ENCODE measurements at places on chromosomes 7 and 10. TPM values are rescaled to one million over a fixed set of nuclear protein-coding genes. Genes with fewer than 3 reads are reported as not detected.

Gene STAG3
- total RNA-seq = 0.16 TPM

Gene UTF1
- total RNA-seq = not detected

Gene ZNF25
- 9.3 TPM for total RNA-seq

Gene VSTM4
- total RNA-seq = 6.6 TPM

Gene VGF
- 0.91 TPM for total RNA-seq

Gene CHAT
- total RNA-seq = not detected

Gene TMEM229A
- total RNA-seq = under 0.01 TPM

Gene ZNF425
- total RNA-seq = 1.6 TPM

Gene LIPK
- total RNA-seq = not detected

Gene TMEM140
- total RNA-seq = 0.64 TPM

Gene PIP
- not detected for total RNA-seq

Gene OR6B1
- total RNA-seq = not detected

Gene ORC5
- 23.7 TPM for total RNA-seq

Gene INA
- total RNA-seq = 1.1 TPM

Gene SNX10
- total RNA-seq = 0.26 TPM

Gene EVX1
- not detected for total RNA-seq

Gene SUN3
- total RNA-seq = not detected

Gene IFIT2
- total RNA-seq = 2.7 TPM

Gene GPR85
- total RNA-seq = 0.24 TPM

Gene MAGI2
- 3.7 TPM for total RNA-seq

Gene SMO
- 32.0 TPM for total RNA-seq

Gene PLEKHS1
- not detected for total RNA-seq

Gene CRTAC1
- total RNA-seq = not detected

Gene KCNMA1
- total RNA-seq = 7.0 TPM

Gene HKDC1
- 0.13 TPM for total RNA-seq

Gene ZNF394
- total RNA-seq = 19.7 TPM

Gene SLC18A3
- not detected for total RNA-seq

Gene ASB10
- total RNA-seq = not detected

Gene ADAP1
- total RNA-seq = 14.8 TPM

Gene SEPTIN7
- total RNA-seq = 174 TPM

Gene FAM25A
- total RNA-seq = not detected

Gene MYL7
- total RNA-seq = not detected

Gene GRB10
- 36.7 TPM for total RNA-seq

Gene SFTPA1
- not detected for total RNA-seq

Gene LRRD1
- total RNA-seq = 0.56 TPM

Gene TNS3
- 17.2 TPM for total RNA-seq

Gene NUTM2D
- 0.56 TPM for total RNA-seq

Gene AKR1C8
- not detected for total RNA-seq

Gene DRGX
- total RNA-seq = not detected

Gene ADGRA1
- total RNA-seq = not detected

Gene APBB1IP
- not detected for total RNA-seq

Gene AGMO
- under 0.01 TPM for total RNA-seq

Gene INTS15
- 23.3 TPM for total RNA-seq

Gene ODAD2
- 0.52 TPM for total RNA-seq

Gene KCNIP2
- 3.6 TPM for total RNA-seq

Gene CYP3A4
- total RNA-seq = not detected

Gene NME8
- not detected for total RNA-seq

Gene BTBD16
- total RNA-seq = not detected

Gene EGFR
- total RNA-seq = 50.1 TPM
